ENCODE measurements at places on chromosomes 12 and 14.

DNA sequence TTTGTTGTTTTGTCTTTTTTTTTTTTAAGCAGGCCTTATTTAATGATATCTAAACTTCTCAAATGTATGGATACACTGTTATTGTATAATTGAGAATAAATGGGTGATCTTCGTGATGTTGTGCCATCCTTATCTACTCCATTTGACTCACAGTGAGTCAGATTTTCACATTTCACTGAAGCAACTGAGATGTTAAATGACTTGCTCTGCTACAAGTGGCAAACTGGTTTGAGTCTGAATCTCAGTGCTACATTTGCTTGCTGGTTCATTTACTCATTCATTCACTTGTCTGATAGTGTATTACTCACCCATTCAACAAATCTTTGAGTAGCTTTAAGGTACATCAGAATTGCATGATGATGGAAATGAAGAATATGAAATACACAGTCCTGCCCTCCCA, 2.6 kb downstream of the KIAA0586 start:
- DNase-seq = no peak

- DNase-seq = no peak
These were observed 314.3 kb upstream of the OR4E1 start for GRCh38 chr14:21987937-21988336.

DNA sequence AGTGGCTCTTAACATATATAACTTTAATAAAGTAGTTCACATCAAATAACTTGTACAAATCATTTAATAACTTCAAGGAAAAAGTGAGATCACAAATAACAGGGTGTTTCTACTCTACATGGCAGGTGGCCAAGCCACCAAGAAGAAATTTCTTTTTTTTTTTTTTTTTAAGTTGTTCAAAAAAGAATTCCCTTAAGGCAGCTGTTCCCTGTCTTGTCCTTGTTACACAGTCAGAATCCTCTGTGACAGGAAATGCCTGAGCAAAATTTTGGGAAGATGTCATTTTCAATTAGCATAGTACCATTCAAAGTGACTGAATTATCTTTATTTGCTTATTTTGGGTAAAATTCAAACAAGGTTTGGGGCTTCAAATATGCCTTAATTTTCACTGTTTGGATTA, 79.4 kb downstream of the LIN7A start:
- no peak for DNase-seq

DNA sequence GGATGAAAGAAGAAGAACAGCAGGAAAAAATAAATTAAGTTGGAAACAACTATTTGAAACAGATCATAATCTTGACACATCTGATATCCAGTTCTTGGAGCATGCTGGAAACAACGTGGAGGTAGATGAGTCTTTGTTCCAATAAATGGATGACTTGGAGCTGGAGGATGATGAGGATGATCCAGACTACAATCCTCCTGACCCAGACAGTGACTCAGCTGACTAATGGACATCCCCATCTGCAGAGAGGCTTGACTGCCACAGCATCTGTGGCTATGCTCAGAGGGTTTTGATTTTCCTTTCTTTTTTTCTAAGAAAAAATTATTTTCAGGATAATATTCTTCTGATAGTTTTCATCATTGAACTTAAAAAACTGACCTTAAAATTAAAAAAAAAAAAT, 6.2 kb upstream of the ZDHHC17 start:
- DNase-seq = no peak

DNA sequence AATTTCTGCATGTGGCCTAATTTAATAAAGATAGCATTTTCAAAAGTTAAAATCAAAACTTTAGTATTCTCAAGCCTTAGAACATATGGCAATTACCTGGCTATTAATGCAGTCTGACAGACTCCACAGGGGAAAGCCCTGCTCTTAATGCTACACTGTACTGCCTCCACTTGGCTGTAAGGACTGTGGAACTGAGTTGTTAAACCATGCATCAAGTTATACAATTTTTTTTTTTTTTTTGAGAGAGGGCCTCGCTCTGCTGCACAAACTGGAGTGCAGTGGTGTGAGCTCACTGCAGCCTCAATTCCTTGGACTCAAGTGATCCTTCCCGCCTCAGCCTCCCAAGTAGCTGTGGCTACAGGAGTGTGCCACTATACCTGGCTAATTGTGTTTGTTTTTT, 19.0 kb upstream of the NDUFA12 start:
- DNase-seq = no peak

GRCh38 chr12:131830335-131830913, 2.2 kb downstream of the MMP17 start:
- no peak for DNase-seq

DNA sequence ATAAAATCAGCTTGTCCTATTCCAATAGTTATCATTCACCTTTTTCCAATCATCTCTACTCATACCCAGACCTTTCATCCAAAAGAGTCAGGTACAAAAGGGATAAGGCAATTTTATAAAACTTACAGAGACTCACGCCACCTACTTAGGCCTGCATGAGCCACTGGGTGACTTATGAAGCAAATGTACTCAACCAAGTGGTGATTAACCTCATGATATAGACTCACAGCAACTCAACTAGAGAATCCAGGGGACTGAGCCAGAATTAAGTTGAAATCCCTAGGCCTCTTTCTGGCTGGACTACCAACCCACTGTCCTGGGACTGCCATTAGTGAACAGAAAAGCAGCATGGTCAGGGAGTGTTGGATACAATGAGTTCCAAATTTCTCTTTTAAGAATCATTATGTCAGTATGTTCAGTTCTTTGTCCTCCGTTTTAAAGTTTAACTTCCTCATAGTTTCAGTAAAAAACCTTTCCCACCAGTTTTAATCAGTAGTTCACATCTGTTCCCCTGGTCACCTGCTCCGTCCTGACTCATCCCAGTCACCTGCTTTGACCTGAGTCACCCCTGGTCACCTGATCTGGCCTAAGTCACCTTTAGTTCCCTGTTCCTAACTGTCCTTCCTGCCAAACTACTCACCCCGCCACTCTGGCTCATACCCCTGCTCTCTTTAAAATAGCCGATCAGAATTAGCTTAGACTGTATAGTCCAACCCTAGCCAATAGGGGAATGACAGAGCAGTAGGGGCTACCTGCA, 36.8 kb downstream of the SPTSSA start:
- DNase-seq = no peak

GRCh38 chr14:30553311-30553989, 5.5 kb upstream of the G2E3 start:
- no peak for DNase-seq

DNA sequence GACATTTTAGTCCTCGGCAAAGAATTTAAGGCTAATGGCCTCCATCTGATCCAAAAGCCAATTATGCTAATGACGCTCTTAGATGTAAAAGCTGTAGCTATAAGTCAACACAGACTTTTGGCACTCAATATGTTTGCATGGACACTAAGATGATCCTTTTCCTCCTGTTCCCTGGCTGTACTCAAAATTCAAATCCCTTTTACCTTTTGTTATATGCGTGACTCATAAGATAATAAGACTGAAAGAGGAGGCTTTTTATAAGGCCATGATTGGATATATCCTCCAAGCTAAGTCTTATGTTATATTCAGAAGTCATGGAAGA, 89.8 kb downstream of the PDZRN4 start:
- DNase-seq = no peak

- no peak for DNase-seq
These were observed 25.4 kb upstream of the NUDT4 start for GRCh38 chr12:93352321-93352720.

- no peak for DNase-seq
These were observed 3.2 kb downstream of the KDM2B start for GRCh38 chr12:121577443-121578180.

DNA sequence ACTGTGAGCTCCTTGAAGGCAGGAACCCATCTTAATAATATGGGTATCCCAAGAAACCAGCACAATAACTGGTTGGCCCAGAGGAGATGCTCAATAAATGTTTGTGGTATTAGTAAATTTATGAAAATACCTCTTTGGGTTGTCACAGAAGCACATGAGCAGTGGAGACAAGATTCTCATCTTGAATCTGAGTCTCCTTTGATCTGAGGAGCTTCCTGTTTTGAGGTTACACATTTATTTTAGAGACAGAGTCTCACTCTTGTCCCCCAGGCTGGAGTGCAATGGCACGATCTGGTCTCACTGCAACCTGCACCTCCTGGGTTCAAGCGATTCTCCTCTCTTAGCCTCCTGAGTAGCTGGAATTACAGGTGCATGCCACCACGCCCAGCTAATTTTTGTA, 247.4 kb downstream of the NRXN3 start:
- DNase-seq = no peak

- no peak for DNase-seq
These were observed 16.3 kb downstream of the C2CD5 start for GRCh38 chr12:22527999-22528398.

DNA sequence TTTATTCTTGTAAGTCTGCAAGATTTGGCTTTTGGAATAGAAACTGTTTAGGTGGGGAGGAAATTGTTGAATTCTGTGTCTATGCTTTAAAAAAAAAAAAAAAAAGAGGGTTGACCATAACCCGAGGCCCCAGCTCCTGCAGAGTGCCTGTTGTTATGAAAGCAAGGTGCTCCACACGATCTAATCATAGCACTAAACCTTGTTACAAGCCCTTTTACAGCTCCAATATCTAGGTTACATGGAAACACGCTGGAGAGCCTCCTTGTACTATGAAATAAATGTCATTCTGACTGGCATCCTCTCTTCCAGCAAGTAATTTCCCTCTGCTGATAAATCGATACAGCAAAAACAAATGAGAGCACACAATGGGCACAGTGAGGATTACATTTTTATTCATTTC, 303.1 kb upstream of the SOX5 start:
- DNase-seq = no peak

DNA sequence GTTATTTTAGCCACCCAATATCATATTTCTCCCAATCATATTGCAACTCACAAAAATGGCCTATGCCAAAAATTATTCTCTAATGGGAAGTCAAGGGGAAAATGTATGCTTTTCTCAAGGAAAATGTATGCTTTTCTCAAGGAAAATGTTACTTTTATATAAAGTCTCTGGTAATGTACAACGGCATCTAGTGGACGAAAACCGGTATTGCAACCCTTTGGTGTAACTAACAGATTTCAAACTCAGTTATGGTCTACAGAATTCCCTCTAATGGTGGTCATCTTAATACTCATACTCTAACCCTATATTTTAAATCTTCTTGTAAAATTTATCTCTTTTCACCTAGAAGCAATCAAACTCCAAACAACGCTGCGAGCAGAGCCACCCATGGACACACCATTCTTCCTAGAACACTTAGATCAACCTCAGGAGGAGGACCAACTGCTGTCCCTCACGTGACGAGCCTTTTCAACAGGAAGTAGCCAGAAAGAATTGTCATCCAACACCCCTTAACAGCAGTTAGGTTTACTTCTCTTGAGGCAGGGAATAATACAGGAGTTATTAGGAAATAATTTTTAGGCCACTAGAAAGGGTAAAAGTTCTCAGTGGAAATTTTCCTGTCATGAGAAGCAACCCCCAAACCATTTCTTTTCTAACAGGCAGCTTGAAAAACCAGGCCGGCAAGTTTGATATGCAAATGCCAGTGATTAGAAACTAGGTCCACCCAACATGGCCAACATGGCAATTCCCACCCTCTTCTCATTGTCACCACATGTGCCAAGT, 20.1 kb downstream of the APOBEC1 start:
- no peak for DNase-seq

- no peak for DNase-seq
These were observed 59.4 kb upstream of the FICD start for GRCh38 chr12:108455706-108456105.

DNA sequence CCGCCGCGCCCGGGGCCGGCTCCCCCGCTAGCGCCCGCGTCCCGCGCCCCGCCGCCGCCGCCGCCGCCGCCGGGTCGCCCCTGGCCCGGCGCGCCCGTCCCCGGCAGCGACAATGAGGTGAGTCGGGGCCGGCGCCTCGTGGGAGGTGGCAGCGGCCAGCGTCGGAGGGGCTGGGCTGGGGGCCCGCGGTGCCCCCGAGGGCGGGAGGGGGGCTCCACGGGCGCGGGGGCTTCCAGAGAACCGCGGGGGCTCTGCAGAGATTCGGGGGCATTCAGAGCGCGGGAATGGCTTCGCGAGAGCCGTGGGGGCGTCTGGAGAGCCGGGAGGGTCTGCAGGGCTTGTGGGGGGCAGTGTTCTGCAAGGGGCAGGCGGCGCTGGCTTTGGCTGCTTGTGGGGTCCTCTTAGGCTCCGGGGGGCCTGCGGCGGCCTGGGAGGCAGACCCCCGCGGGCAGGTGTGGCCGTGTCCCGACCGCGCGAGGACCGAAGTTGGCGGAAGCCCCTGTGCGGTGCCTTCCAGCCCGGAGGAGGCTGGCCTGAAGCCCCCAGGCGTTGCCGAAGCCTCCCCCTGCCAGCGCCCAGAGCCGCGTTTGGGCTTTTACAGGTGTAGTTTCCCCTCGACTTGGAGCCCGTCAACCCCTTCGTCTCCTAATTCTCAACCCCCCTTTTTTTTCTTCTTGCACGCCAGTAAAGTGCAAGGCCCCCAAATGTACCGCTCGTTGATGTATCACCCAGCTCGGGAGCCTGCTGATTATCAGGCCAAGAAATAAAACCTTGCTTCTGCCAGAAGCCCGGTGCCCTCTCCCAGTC, 93.1 kb upstream of the EVL start:
- DNase-seq = no peak

DNA sequence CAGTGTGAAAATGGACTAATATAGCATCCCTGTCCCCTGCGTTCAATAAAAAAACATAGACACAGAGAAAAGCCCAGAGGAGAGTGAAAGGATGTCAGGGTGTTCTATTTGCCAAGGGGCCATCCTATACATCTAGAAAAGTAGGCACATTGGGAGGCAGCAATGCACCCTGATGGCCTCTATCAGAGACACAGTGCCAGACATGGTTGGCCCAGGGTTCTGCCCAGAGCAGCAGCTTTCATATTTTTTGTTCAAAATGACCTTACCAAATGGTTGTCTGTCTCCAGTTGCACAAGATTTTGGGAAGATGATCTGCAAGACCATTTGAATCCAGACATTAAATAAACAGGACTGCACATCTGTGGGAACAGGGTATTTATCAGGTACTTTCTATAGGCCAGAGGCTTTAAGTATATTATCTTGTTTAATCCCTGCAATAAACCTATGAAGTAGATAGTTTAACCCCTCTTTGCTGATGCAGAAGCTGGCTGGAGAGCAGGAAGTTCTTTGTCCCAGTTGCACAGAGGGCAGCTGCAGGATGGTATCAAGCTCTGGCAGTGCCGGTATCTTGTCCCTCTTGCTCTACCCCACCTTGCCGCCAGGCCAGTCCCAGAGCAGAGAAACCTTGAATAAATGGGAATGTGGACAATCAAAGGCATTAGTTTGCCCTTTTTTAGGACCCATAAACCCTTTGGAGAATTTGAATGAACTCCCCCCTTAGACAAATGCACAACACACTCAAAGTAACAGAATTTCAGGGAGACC, 171.8 kb upstream of the PWP1 start:
- no peak for DNase-seq

GRCh38 chr14:71231521-71232393, 324.5 kb downstream of the PCNX1 start:
- no peak for DNase-seq

DNA sequence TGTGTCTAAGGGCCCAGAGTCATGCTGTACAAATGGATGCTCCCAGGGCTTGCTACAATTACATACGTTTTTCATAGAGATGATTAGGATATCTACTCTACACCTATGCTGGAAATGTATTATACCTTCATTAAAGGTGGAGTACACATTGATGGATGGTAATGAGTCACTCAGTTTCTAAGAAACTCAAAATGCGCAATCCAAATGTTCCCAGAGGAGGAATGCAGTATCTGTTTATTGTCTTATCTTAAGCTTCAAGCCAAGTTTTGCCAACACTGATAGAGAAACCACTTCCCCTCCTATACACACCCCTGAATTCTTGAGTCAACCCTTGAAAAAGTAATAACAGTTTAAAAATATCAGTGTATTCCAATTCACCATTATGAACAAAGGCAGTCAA, 266.6 kb upstream of the FAR2 start:
- DNase-seq = no peak

Measured in activated T-helper 1 cell treated with anti-CD3 and anti-CD28 coated beads, Interleukin-2, amount 50 U/mL, for 16 hours (primary cell).